Hematopoietic multipotent progenitor cell treated with erythropoietin and hydrocortisone succinate and interleukin-3 and kit ligand, for 4 days (in vitro differentiated cells): ENCODE measurements at places on chromosomes 13 and 19.
A peak's percentile ranks its signal among the peaks of the same experiment; 100 is the strongest.

GRCh38 chr13:46908501-46908900 lies 11.6 kb upstream of the HTR2A start:
- no peak for DNase-seq

- peak; percentile 24 for DNase-seq
Measured at GRCh38 chr13:94236872-94237271, 242.6 kb downstream of the DCT start.

DNA sequence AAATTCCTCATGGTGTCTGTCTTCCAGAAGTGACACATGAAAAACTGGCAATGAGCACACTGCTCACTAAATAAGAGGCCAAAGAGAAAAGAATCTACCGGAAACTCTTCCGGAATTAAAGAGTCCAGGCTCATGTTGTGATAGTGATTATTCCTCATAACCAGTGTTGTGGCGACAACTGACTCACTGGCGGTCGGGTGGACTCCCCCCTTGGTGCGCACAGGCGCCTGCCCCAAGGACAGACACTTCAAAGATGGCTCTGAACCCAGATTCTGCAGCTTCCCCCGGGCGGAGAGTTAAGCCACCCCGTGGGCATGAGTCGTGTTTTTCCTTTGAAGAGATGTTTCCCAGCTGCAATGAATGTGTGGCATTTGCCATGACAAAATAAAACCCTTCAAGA lies 10.3 kb downstream of the IL17D start:
- DNase-seq: peak; percentile 27

DNA sequence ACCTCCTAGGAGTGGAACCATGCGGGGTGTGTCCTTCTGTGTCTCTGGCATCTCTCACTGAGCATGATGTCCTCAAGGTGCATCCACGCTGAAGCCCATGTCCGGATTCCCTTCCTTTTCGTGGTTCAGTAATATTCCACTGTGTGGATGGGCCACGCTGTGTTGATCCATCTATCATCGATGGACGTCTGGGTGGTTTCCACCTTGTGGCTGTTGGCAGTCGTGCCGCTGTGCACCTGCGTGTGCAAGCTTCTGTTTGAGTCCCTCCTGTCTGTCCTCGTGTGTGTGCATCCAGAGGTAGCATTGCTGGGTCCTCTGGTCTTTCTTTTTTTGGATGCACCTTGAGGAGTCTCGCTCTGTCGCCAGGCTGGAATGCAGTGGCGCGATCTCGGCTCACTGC lies 11.2 kb upstream of the GNA15 start:
- DNase-seq: no peak

GRCh38 chr13:74027161-74027779 lies 106.9 kb downstream of the KLF12 start:
- DNase-seq: no peak

- no peak for DNase-seq
Measured at GRCh38 chr13:21657538-21657937, 13.3 kb upstream of the FGF9 start.

- DNase-seq: peak; percentile 3
Measured at GRCh38 chr13:95564091-95564490, 11.6 kb downstream of the CLDN10 start.

GRCh38 chr19:45676851-45677263 lies 8.8 kb downstream of the GIPR start:
- no peak for DNase-seq
